ENCODE measurements at places on chromosomes 3 and 15. TPM values are rescaled to one million over a fixed set of nuclear protein-coding genes. Genes with fewer than 3 reads are reported as not detected.

Gene PLIN1
- total RNA-seq: 0.11 TPM

Gene OXSR1
- total RNA-seq: 40.6 TPM

Gene GPR27
- total RNA-seq: 7.9 TPM

Gene EOGT
- 27.5 TPM for total RNA-seq

Gene NFKBIZ
- total RNA-seq: 6.9 TPM

Gene CCDC13
- total RNA-seq: 0.64 TPM

Gene NOX5
- total RNA-seq: not detected

Gene PLAAT1
- 9.2 TPM for total RNA-seq

Gene SLC27A2
- total RNA-seq: 6.8 TPM

Gene GRK7
- not detected for total RNA-seq

Measured in endodermal cell (in vitro differentiated cells).